ENCODE measurements at places on chromosomes 2 and 18. TPM values are rescaled to one million over a fixed set of nuclear protein-coding genes. Genes with fewer than 3 reads are reported as not detected.

The HOXD12 gene
- not detected for total RNA-seq

DNA sequence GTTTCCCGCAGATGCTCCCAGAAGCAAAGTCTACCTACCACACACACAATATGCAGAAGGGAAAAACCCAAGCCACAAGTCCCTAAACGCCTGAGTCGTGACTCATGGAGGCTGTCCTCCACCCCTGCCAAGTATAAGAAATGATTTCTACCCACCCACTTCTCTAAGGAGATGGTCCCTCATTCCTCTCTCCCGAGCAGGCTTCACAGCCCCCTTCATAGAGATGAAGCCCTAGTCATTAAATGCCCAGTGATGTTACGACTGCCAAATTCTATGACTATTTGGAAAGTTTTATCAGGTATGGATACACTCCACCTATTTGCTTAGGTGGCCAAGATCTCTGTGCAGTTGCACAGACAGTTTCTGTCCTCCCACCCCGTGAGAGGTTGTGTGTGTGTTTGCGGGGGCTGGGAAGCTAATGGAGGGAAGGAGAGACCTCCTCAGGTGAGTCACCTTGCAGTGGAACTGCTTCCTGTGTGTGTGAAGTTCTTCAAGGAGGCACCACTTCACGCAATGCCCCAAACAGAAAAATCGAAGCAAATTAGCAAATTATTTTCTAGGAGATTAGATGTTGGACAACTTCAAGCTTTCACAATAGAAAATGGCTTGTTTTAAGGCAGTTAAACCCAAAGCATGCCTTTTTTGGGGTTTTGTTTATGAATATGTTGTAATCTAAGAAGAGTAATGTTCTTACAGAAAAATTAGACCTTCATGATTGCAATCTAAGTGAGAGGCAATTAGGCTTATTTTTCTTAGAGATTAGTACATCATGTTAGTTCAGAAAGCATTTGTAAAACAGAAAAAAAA, 175.2 kb downstream of the TGIF1 start:
- H3K27me3 ChIP-seq, result no peaks in the 10 kb centered on the region
- peak; percentile 68 for DNase-seq
- H3K4me3 ChIP-seq, result no peak overlapping the region
- H3K4me1 ChIP-seq, result peaks cover 16% of the 10 kb centered on the region

The TTC31 gene
- total RNA-seq, result 32.4 TPM

- no peak for DNase-seq
- no peaks in the 10 kb centered on the region for H3K4me1 ChIP-seq
- no peak overlapping the region for H3K4me3 ChIP-seq
- H3K27ac ChIP-seq, result no peak overlapping the region
Observed at GRCh38 chr2:71634567-71634966, 181.2 kb downstream of the DYSF start.

The SLC23A3 gene
- total RNA-seq, result 0.65 TPM

- no peaks in the 10 kb centered on the region for H3K4me1 ChIP-seq
- no peak overlapping the region for H3K4me3 ChIP-seq
- DNase-seq, result no peak
- no peak overlapping the region for H3K27ac ChIP-seq
- H3K36me3 ChIP-seq, result no peaks in the 10 kb centered on the region
Observed at GRCh38 chr18:23066060-23066459, 69.2 kb upstream of the CABLES1 start.

The TMEM131 gene
- 40.6 TPM for total RNA-seq

GRCh38 chr2:5589183-5589582, 103.0 kb upstream of the SOX11 start:
- H3K4me1 ChIP-seq, result no peaks in the 10 kb centered on the region
- H3K36me3 ChIP-seq, result no peaks in the 10 kb centered on the region
- no peak overlapping the region for H3K27ac ChIP-seq
- H3K27me3 ChIP-seq, result no peaks in the 10 kb centered on the region
- DNase-seq, result peak; percentile 58
